Urothelium cell line (cell line): ENCODE measurements at places on chromosomes 12 and 14.

- no peak for DNase-seq
Observed at GRCh38 chr14:73142216-73142615, 5.9 kb downstream of the PSEN1 start.

- peak; percentile 57 for DNase-seq
Observed at GRCh38 chr14:70642303-70643235, 853 bp downstream of the TTC9 start.

DNA sequence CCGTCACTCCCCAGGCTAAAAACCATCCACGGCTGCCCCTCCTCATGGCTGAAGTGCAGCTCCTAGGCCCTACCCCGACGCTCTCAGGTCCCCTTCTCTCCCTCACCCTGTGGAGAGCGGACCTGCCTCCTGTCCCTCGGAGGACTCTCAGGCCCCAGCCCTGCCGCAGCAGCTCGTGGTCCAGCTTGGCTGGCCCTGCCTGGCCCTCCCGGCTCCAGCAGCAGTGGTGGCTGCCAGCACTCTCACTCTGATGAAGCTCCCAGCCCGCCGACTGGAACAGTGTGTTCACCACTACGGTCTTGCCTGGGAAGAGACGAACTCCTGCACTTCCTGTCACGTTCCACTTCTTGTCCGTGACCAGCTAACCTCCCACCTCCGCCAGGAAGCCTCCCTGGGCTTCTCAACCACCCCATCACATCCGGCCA is 11.1 kb downstream of the BAG5 start:
- DNase-seq: no peak

DNA sequence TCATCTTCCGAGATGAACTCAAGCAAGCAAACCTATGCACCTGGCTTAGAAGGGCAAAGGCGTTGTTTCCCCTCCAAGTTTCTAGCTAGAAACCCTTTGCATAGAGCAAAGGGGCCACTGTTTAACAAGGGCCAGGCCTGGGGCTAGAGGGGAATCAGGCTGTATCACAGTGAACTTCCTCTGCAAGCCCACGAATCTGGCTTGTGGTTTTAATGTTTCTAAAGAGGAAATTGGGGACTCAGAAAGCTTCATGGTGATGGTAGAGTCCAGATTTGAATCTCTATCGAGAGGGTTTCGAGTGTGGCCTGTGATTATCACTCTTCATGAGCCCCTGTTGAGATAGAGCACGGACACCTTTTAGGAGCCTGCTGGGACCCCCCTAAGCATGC is 189.9 kb downstream of the VRK1 start:
- DNase-seq: no peak

GRCh38 chr14:68521961-68522509 is 270.8 kb downstream of the ZFP36L1 start:
- DNase-seq: no peak

DNA sequence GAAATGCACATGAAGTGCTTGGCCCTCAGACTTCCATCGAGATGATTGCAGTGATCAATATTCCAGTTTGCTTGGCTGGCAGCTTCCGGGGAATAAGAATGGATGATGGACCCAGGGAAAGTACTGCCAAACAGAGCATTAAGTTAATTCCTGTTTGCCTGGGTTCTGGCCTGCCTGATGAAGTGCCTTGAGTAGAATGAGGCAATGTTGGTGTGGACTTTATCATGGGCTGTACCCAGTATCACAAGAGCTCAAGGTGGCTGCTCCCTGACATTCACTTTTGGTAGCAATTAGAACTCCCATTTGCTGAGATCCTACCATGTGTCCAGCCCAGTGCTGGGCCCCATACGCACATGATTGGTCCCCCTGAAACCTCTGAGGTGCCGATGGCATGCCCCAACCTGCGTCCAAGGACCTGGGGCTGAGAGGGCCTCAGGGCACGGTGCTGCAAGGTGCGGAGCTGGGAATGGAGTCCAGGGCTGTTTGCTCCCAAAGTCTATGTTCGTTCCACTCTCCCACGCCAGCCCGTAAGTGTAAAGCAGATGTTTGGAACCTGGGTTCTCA is 80.7 kb downstream of the SLC25A47 start:
- DNase-seq: no peak

DNA sequence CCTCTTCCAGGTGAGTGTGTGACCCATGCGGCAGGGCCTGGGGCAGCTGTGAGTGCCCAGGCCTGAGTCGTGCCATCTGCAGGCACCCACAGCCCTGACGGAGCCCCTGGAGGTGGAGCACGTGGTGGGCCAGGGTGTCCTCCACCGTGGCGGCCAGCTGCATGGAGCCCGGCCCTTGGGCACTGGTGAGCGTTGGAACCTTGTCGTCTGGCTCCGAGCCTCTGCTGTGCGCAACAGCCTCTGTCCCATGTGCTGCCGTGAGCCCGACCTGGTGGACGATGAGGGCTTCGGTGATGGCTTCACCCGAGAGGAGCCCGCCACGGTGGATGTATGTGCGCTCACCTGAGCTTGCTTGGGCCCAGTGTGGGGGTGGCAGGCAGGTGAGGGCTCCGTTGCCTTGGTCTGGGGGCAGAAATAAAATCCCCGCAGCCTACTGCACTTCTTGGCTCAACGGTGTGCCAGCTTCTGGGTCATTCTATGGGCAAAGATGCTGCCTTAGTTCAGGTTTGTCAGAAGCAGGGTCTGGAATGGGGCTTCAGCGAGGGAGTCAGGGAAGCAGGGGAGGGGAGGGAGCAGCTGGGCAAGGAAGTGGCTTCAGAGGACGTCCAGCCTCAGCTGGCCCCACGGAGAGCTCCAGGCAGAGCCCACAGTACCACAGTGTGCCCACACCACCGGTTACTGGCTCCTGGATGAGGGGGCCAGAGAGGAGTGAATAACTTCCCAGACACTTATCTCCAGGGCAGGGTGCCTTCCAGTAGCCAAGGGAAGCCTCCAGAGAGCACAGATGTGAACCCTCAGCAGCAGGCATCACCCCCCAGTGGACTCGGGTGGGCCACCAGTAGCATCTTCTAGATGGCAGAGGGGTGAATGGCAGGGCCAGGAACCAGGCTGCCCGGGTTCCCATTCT is 1.2 kb upstream of the ARL6IP4 start:
- no peak for DNase-seq

DNA sequence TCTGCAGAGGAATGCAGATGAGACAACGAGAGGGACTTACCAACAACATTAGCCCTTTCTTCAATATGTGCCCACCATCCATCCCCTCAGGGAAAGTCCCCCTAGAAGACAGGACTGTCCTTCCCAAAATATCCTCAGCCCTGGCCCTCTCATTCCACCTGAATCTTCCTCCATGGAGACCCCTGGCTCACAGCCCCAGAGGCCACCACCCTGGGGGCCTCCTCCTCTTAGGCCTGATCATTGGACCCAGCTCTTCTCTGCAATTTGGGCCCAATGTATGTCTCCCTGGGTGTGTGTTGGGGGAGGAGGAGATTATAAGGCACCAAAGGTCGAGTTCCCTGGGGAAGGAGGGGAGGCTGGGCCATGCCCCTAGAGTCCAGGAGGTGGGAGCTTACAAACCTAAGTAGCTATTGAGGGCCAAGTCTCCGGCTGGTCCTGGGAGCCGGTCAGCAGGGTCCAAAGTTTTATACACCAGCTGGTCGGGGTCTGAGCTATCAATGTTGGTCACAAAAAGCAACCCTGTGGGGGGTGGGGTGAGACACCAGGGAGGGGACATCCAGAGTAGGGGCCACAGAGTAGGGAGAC is 8.1 kb downstream of the ITGA7 start:
- no peak for DNase-seq

- peak; percentile 38 for DNase-seq
Observed at GRCh38 chr14:60514378-60514740, 5.4 kb downstream of the SIX6 start.

GRCh38 chr14:54490445-54491175 is 1.8 kb upstream of the GMFB start:
- DNase-seq: no peak

- no peak for DNase-seq
Observed at GRCh38 chr12:117161460-117162166, 28.7 kb downstream of the FBXO21 start.

GRCh38 chr12:101855364-101855884 is 22.0 kb upstream of the DRAM1 start:
- no peak for DNase-seq

GRCh38 chr12:106436164-106436563 is 78.6 kb downstream of the POLR3B start:
- DNase-seq: no peak

DNA sequence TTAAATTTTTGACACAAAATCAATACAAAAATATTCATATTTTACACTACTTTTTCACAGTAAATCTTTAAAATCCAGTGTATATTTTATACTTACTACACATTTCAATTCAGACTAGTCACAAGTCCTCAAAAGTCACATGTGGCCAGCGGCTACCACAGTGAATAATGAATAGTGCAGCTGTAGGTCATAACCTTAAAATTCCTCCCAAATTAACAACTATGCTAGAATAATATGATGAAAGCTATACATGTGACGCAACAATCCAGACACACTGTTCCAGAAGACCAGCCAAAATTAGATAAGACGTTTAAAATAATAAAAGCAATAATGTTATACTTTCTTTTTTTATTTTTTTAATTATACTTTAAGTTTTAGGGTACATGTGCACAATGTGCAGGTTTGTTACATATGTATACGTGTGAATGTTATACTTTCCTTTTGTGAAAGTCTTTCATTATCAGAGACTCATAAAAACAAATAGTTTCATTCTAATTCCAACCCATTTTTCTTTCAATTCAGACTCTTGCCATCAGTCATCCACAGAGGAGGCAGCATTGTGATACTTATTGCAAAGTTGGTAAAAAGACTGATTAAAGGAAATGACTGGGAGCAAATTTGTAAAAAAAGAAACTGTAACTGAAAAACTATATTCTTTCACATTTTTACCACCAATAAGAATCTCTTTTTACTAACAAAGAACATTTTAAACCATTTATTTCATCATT is 67.0 kb downstream of the C2CD5 start:
- DNase-seq: no peak

GRCh38 chr14:48937541-48938195 is 648.5 kb downstream of the RPS29 start:
- DNase-seq: peak; percentile 48

DNA sequence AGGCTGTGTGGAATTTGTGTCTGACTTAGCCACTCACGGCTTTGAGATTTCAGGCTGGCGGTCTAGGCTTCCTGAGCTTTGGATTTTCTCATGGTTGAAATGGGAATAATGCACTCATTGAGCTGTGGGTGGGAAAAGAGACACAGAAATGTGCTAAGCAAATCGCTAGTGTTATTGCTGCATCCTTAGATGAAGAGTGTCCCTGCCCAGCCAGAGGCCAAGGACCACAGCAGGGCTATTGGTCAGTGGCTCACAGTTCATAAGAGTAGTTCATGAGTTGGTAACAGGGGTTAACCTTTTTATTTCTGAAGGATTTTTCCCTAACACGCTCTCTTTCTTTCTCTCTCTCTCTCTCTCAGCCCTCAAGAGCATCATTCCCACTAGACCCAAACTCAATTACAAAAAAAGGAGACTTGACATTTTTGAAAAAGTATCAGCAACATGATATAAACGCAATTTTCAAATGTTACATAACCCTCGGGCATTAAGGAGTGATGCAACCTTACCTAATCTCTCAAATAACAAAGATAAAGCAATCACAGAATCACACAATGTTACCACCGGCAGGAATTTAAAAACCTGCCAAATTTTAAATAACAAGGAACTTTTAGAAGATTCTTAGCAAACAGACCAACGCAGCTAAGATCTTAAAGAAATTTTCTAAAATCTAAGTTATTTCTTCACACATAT is 36.7 kb upstream of the RMST start:
- no peak for DNase-seq

- DNase-seq: no peak
Observed at GRCh38 chr14:65606460-65606859, 193.9 kb downstream of the FUT8 start.

DNA sequence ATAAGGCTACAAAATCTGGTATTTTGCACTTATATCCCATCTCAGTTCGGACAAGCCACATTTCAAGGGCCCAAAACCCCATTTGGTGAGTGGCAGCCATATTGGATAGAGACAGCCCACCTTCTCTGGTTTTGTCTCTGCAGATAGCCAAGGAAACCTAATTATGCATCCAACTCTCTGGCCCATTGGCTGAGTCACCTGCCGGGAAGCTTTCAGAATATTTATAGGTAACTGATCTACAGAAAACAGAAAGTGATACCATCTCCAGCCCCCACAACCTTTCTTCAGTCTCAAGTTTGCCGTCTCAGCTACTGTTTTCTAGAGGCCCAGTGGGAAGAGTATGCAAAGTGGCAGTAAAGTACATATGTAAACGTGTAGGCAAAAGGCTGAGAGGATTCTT is 33.7 kb upstream of the PPP1CC start:
- no peak for DNase-seq

DNA sequence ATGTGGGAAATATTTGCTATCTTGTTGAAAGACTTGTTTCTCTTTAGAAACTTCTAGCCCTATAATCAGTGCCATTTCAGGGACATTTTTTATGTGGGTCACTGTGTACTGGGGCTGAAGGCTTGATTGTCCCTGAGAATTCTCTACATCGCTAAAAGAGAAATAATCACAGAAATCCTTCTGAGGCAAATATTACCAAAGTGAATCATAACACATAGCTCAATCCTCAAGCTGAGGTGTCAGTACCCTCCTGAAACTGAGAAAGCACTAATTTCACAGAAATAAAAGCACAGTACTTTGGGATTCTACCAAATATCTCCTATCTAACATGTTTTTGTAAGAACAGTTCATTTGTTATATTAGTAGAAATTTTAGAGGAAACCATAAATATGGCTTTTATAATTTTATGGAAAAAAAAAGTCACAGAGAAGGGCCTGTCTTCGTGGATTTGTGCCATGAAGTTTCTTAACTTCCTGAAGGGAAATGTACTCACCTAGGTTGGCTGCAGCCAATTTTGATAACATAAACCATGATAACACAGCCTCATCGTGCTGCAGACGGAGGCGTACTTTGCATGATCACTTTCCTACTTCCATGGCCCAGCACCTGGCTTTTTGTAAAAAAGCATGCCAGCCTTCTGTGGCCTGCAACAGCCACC is 163.7 kb upstream of the HIF1A start:
- no peak for DNase-seq

GRCh38 chr14:64554556-64554955 is 4.8 kb downstream of the PPP1R36 start:
- DNase-seq: no peak

DNA sequence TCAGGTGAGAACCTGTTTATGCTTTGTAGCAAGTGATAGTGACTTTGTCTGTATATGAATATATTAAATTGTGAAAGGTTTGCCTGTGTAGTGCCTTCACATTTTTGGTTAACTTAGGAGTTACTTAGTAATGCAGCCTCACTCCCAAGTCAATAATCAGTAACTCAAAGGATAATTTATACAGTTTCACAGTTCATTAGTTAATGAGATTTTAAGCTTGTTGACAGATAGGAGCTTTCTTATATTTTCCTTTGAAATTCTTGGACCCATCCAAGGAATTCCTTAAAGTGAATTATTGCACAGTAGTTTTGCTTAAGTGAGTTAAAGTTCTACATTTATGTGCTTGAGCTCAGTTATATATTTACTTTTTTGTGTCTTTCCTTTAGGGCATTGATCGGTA is 50.7 kb downstream of the UTP20 start:
- no peak for DNase-seq
